ENCODE measurements at places on chromosomes 5 and 9. TPM values are rescaled to one million over a fixed set of nuclear protein-coding genes. Genes with fewer than 3 reads are reported as not detected.
A peak's percentile ranks its signal among the peaks of the same experiment; 100 is the strongest.

PCSK1 gene
- not detected for total RNA-seq

OR1Q1 gene
- not detected for total RNA-seq

DNA sequence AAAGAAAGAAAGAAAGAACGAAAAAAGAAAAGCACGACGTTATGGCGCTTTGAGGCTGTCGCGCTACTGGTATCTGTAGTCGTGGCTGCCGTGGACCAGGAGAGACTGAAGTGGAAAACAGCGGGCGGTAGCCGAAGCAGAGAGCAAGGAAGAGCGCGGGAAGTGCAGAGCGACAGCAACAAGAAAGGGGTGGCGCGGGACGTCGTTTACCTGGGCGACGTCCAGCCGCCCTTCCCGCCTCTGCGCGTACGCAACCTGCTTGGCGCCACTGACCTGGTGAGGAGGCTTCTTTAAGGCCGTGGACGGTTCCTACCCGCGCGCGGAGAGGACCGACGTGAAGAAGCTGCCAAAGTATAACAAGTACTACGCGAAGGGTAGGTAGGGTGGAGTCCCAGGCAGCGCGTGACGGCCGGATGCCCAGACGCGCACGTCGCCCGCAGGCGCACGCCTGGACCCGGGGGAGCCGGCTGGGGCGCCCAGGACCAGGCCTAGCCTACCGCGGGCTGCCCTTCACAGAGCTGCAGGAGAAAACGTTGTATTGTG lies 15.4 kb downstream of the CCL28 start:
- H3K36me3 ChIP-seq: peaks cover 27% of the 10 kb centered on the region
- H3K27ac ChIP-seq: peak overlapping the region; percentile 97
- no peaks in the 10 kb centered on the region for H3K27me3 ChIP-seq
- peak; percentile 72 for DNase-seq

DNA sequence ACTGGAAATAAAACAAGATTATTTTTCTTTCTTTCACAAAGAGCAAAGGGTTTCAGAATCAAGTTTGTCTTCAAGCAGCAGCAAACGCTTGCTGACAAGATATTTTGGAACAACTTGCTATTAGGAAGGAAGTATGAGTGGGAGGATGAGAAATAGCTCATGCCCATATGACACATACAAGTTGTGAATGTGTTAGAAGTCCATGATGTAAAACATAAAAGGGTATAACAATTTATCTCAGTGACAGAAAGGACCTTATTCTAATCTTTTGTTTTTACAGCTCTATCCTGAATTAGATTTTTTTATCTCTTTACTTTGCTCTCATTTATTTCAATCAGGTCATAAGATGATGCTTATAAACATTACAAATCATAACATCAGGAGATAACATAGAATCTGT lies 516.6 kb upstream of the MEF2C start:
- H3K27me3 ChIP-seq: no peaks in the 10 kb centered on the region
- H3K27ac ChIP-seq: no peak overlapping the region
- H3K36me3 ChIP-seq: no peaks in the 10 kb centered on the region
- peaks cover 15% of the 10 kb centered on the region for H3K4me1 ChIP-seq

DNA sequence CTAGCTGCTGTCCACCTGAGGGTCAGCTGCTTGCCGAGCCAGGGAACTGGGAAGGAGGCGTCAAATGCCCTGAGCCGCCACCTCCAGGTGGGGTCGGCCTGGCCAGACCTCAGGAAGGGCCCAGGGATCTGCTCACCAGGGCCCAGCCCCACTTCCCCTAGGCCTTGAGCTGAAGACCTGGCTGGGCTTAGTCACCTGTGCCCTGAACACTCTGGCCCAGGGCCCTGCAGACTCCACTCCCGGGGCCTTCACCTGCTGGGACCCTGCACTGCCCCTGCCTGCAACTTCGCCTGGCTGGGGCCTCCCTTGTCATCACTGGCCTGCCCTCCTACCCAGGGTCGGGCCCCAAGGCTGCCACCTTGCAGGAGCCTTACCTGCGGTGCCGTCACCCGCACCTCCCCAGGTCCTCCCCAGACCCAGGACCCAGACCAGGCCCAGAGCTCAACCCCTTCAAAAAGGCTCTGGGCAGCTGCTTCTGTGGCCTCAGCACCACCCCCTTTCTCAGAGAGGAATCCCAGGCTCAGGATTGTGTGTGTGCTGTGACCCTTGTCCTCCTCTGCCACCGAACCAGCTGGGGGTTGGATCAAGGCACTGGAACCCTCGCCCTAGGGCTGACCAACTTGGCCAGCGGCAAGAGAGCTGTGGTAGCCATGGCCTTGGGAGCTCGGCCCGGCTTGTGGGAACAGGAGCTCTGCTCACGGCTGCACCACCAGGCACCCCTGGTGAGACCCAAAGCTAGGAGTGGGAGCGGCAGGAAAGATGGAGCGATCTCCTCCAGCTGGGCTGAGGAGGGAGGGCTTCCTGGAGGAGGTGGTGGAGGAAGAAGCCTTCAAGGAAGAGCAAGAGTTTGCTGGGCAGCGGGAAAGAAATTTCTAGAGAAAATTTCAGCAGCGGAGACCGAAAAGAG lies 1.2 kb upstream of the NELFB start:
- no peaks in the 10 kb centered on the region for H3K27me3 ChIP-seq
- peaks cover 18% of the 10 kb centered on the region for H3K4me1 ChIP-seq
- H3K27ac ChIP-seq: peak overlapping the region; percentile 81
- H3K36me3 ChIP-seq: peaks cover 10% of the 10 kb centered on the region
- peak overlapping the region; percentile 81 for H3K4me3 ChIP-seq
- no peak for DNase-seq

GRCh38 chr9:124366476-124367220 lies 48.6 kb downstream of the PSMB7 start:
- no peak overlapping the region for H3K27ac ChIP-seq
- peaks cover 2% of the 10 kb centered on the region for H3K4me1 ChIP-seq
- H3K4me3 ChIP-seq: no peak overlapping the region
- no peaks in the 10 kb centered on the region for H3K36me3 ChIP-seq

- H3K27ac ChIP-seq: no peak overlapping the region
- no peak overlapping the region for H3K4me3 ChIP-seq
- DNase-seq: no peak
- H3K4me1 ChIP-seq: no peaks in the 10 kb centered on the region
- H3K36me3 ChIP-seq: no peaks in the 10 kb centered on the region
- peaks cover 5% of the 10 kb centered on the region for H3K27me3 ChIP-seq
Measured at GRCh38 chr5:139079991-139080610, 118.1 kb downstream of the SIL1 start.

RXFP3 gene
- not detected for total RNA-seq

CTXN3 gene
- total RNA-seq: not detected

NFIB gene
- not detected for total RNA-seq

- H3K27ac ChIP-seq: no peak overlapping the region
- H3K4me1 ChIP-seq: peaks cover 11% of the 10 kb centered on the region
- no peak for DNase-seq
Measured at GRCh38 chr5:138936225-138936967, 61.3 kb upstream of the LRRTM2 start.

DNA sequence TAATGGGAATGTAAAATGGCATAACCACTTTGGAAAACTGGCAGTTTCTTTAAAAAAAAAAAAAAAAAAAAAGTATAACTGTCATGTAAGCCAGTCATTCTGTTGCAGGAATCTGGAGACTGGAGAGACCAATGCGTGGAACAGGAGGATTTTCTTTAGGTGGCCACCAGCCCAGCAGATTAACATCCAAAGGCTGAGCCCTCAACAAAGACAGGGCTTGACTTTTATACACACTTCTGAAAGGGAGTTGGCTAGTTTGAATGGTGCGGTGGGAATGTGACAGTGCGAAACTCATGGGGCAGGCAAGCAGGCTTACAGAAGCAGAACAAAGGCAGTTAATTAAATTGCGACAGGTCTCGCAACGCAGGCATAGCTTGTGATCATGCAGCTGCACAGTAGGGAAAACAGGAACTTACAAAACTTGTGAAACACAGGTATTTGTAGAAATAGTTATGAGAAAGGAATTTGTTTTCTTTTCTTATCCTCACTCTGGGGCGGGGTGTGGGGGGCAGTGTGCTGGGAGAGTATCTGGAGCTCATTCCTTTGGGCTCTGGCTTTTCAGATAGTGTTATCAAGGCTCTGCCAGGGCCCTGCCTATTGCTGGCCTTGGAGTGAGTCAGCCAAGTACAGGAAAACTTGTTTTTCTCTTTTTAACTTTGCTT lies 12.0 kb downstream of the UIMC1 start:
- H3K4me1 ChIP-seq: peaks cover 37% of the 10 kb centered on the region
- H3K27ac ChIP-seq: no peak overlapping the region
- no peak overlapping the region for H3K4me3 ChIP-seq
- H3K27me3 ChIP-seq: no peaks in the 10 kb centered on the region
- peaks cover 28% of the 10 kb centered on the region for H3K36me3 ChIP-seq

SMIM32 gene
- not detected for total RNA-seq

DNA sequence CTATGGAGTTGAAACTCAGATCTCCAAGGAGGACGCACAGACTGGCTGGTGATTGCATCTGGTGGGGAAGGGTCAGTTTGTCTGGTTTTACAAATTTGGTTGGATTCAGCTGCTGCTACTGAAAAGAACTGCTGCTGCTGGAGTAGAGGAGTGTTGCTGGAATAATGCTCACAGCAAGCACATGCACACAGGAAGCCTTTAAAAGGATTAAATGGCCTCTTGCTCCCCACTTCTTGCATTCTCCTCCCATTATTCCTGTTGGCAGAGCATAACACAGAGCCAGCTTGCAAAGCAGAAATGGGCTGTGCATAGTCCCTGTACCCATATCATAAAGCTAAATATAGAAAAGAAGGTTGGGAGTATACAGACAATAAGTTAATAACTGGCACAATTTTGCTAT lies 16.6 kb downstream of the ZNF474 start:
- no peak overlapping the region for H3K4me3 ChIP-seq
- H3K36me3 ChIP-seq: no peaks in the 10 kb centered on the region
- no peak for DNase-seq

GRCh38 chr9:78892182-78892581 lies 595.3 kb downstream of the PSAT1 start:
- no peaks in the 10 kb centered on the region for H3K27me3 ChIP-seq
- no peaks in the 10 kb centered on the region for H3K4me1 ChIP-seq
- DNase-seq: no peak
- no peak overlapping the region for H3K4me3 ChIP-seq
- no peak overlapping the region for H3K27ac ChIP-seq

TMC1 gene
- not detected for total RNA-seq

DNA sequence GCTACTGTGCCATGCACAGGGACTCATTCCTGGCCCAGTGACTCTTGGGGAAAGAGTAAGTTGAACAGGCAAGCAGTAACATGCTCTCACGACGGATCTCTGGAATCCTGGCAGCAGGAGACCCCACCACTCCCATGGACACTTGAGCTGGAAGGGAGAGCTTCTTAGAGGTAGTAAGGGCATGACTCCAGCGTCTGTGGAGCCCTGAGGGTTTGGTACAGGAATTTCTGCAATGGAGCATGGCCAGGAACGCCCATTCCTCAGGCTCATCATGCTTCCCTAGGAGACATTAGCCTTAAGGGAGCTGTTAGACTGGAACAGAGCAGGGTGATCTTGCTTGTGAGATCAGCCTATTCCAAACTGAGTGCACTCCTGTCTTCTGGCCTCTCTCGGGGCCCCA lies 212.9 kb downstream of the MAT2B start:
- H3K4me1 ChIP-seq: no peaks in the 10 kb centered on the region
- no peak overlapping the region for H3K27ac ChIP-seq
- H3K27me3 ChIP-seq: no peaks in the 10 kb centered on the region
- DNase-seq: no peak
- H3K36me3 ChIP-seq: no peaks in the 10 kb centered on the region
- H3K4me3 ChIP-seq: no peak overlapping the region

- H3K4me3 ChIP-seq: no peak overlapping the region
- H3K27me3 ChIP-seq: no peaks in the 10 kb centered on the region
- peaks cover 64% of the 10 kb centered on the region for H3K36me3 ChIP-seq
- peaks cover 50% of the 10 kb centered on the region for H3K4me1 ChIP-seq
Measured at GRCh38 chr5:37110135-37110534, 139.0 kb downstream of the CPLANE1 start.

DNA sequence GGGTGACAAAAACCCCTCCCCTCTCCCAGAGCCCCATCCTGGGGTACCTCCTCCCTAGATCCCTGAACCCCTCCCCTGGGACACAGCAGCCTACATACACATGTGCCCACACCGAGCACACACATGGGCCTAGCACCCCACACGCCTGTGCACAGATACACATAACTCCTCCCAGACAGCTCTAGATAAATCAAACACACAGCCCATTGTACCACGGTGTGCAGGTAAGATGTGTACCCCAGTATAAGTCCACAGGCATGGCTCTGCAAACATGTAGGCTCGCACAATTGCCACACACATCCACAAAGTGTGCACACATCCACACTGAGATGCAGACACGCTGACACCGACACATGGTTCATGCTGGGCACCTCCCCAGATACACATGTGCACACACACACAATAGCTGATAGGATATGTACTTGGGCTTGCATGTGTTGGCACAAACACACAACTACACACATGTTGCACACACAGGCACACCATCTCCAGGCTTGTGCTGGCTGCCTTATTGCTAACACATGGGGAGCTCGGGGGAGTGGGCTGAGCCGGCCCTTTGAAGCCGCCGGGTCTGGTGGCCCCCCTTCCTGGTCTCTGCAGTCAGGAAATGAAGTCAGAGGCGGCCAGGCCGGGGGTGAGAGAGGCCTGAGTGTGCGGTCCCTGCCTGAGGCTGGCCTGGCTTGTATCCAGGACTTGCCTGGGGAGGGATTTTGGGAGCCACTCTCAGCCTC lies 30.2 kb downstream of the GOLGA2 start:
- DNase-seq: no peak
- no peak overlapping the region for H3K27ac ChIP-seq
- peaks cover 10% of the 10 kb centered on the region for H3K4me1 ChIP-seq
- H3K4me3 ChIP-seq: no peak overlapping the region
- H3K27me3 ChIP-seq: peaks cover 23% of the 10 kb centered on the region
- no peaks in the 10 kb centered on the region for H3K36me3 ChIP-seq

- H3K4me3 ChIP-seq: no peak overlapping the region
- H3K27me3 ChIP-seq: no peaks in the 10 kb centered on the region
Measured at GRCh38 chr9:71928376-71928775, 16.9 kb downstream of the C9orf85 start.

PAPPA gene
- total RNA-seq: not detected

DNA sequence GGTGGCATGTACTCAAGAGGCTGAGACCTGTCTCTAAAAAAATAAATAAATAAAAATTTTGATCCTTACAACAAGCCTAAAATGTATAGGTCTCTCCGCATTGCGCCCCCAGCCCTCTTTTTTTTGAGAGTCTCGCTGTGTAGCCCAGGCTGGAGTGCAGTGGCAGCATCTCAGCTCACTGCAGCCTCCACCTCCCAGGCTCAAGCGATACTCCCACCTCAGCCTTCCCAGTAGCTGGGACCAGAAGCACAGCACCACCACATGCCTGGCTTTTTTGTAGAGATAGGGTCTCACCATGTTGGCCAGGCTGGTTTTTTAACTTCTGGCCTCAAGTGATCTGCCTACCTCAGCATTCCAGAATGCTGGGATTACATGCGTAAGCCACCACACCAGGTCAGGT lies 2.2 kb upstream of the GARIN3 start:
- H3K4me1 ChIP-seq: peaks cover 83% of the 10 kb centered on the region
- H3K27me3 ChIP-seq: no peaks in the 10 kb centered on the region
- no peak for DNase-seq
- no peak overlapping the region for H3K27ac ChIP-seq

ERAP2 gene
- 122 TPM for total RNA-seq

GPR150 gene
- 0.87 TPM for total RNA-seq

ARHGEF28 gene
- not detected for total RNA-seq

IPPK gene
- 9.6 TPM for total RNA-seq

- peak overlapping the region; percentile 97 for H3K27ac ChIP-seq
- H3K4me1 ChIP-seq: peaks cover 54% of the 10 kb centered on the region
- peak overlapping the region; percentile 65 for H3K4me3 ChIP-seq
- H3K27me3 ChIP-seq: no peaks in the 10 kb centered on the region
- peak; percentile 33 for DNase-seq
- H3K36me3 ChIP-seq: peaks cover 44% of the 10 kb centered on the region
Measured at GRCh38 chr5:140569197-140569596, 4.6 kb downstream of the SLC35A4 start.
